SK-N-SH (cell line): ENCODE measurements at places on chromosomes 3 and 15.

DNA sequence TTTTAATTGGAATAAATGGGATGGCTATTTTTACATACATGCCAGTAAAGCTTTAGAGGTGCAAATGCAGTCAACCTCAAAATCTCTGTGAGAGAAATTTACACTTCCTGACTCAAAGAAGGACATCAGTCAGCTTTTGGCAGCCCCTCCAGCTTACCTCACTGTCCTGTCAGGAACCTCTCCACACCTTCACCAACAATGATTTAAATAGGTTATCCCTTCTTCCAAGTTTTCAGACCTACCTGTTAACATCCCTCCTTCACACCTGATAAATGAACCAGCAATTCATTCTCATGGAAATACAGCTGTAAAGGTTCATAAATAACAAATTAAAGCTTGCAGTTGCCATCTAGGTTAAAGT is 286.1 kb downstream of the SHOX2 start:
- DNase-seq, result no peak

GRCh38 chr3:59990915-59991314 is 941.1 kb upstream of the CFAP20DC start:
- DNase-seq, result no peak

DNA sequence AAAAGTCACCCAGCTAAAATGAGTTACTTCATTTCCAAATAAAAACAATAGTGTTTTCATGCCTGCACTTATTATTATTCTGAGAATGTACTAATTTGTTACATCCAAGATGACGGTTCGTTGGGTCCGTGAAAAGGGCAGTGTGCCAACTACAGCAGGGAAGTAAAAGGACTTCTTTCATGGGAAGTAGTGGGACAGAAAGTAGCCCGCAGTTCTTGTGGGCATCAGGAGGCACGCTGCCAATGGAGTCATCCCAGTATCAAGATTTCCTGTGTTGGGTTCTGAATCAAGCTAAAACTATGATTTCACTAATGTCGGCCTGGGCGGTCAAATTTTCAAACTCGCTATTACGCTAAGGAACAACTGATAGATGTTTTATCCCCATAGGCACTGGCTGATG is 254.5 kb upstream of the SOX2 start:
- no peak for DNase-seq

GRCh38 chr3:194833114-194833910 is 147.6 kb downstream of the FAM43A start:
- DNase-seq, result no peak

GRCh38 chr3:47652142-47652541 is 73.5 kb upstream of the CSPG5 start:
- no peak for DNase-seq

- no peak for DNase-seq
Measured at GRCh38 chr3:30962084-30962483, 67.6 kb upstream of the GADL1 start.

GRCh38 chr15:66156310-66156975 is 97.1 kb downstream of the MEGF11 start:
- DNase-seq, result no peak

DNA sequence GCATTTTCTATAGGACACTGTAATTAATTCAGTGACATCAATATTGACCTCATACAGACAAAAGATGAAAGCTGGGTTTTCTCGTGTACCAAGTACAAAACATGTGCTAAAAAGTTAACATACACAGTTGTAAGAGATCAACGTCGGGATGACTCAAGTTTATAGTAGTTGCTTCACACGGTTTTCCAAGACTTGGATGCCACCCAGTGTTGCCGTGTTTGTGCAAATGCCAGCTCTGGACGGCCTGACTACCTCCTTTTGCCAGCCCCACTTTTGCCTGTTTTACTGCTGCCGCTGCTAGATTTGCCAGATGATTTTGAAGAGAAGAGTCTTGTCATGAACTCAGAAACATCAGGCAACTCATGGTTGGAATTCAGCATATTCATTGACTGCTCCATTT is 17.6 kb downstream of the EMC7 start:
- DNase-seq, result no peak

DNA sequence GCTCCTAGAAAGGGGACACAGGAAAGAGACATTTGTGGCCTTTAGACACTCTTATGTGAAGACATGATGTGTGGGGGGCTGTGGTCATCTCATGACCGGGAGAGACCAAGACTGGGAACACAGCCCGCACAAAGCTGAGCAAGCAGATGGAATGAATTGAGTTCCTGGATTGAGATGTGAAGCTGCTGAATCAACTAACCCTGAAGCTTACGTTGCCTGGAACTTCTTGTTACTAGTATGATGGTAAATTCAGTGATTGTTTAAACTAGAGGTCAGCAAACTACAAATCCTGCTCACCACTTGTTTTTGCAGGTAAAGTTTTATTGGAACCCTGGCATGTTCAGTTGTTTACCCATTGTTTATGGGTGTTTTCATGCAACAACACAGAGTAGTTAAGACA is 83.4 kb upstream of the BHLHE40 start:
- no peak for DNase-seq

GRCh38 chr3:179716811-179717210 is 64.0 kb downstream of the USP13 start:
- DNase-seq, result no peak

DNA sequence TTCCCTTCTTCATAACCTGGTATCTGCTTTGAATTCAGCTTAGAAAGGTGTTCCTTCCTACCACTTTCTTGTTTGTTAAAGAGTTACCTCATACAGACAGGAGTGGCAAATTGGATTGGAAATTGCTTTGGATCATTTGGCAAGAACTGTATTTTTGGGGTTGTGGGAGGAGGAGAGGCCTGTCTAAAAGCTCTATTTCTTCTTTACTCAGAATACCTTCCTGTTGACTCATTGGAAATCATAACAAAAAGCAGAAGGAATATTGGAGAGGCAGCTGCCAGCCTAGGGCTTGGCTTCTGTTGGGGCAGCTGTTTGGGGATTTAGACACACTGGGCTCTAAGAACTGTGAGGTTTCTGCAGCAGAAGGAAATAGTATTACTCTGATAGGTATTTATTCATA is 14.2 kb downstream of the IQGAP1 start:
- DNase-seq, result no peak

GRCh38 chr15:63999177-63999576 is 47.1 kb downstream of the DAPK2 start:
- no peak for DNase-seq

- DNase-seq, result no peak
Measured at GRCh38 chr3:49804141-49805041, 1.3 kb downstream of the INKA1 start.

- DNase-seq, result no peak
Measured at GRCh38 chr15:68305420-68305871, 27.9 kb downstream of the FEM1B start.

- no peak for DNase-seq
Measured at GRCh38 chr15:41605566-41605965, 46.6 kb downstream of the TYRO3 start.

- peak; percentile 41 for DNase-seq
Measured at GRCh38 chr3:126034481-126035361, 49.2 kb downstream of the SLC41A3 start.

DNA sequence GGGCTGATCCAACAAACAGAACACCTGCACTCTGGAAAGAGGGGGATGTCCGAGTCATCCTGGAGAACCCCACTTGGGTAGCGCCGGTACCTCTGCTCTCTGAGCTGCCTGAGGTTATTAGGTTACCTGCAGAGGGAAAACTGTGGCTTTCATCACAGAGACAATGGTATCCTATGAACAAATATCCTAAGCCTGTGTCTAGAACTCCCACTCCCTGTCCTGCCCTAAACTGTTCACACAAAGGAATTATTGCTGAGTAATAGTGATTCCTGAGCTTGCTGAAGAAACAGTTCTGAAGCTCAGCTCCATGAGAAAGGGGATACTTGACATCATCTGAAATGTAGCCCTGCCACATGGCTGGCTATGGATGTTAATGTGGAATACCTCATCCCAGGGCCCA is 31.9 kb upstream of the WNT5A start:
- no peak for DNase-seq

- DNase-seq, result no peak
Measured at GRCh38 chr15:56180851-56181250, 62.8 kb downstream of the RFX7 start.

DNA sequence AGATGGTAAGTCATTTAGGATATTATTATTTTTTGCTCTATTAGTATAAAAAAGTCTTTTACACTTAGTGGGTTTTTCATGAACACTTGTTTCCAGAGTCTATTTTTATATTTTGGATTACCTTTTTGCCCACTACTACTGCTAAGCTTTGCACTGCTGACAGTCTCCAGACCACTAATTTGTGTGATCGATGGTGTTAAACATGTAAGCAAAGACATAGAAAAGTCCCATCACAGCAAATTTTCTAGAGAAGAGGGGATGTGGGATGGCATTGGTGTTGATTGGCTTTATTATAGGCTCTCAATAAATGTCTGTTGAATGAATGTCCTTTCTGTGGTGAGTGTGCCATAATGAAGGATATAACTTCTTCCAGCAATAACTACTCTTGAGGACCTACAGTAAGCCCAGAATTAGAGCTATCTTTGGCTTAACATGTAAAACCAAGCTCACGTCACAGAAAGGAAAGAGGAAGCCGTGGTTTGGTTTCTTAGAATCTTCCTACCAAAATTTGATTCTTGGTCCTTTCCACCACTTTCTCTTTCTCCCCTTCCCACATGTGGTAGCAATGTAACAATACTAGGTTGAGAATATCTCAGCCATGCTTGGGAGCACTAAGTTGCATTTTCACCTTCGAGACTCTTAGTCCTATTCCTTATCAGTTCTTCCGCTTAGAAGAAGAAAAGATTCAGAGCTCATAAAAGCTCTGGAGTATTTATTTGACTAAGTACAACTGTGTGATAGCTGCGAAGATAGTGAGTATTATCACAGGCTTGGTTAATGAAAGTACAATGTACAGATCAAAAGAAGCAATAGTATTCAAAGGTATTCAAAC is 90.6 kb upstream of the UMPS start:
- no peak for DNase-seq

DNA sequence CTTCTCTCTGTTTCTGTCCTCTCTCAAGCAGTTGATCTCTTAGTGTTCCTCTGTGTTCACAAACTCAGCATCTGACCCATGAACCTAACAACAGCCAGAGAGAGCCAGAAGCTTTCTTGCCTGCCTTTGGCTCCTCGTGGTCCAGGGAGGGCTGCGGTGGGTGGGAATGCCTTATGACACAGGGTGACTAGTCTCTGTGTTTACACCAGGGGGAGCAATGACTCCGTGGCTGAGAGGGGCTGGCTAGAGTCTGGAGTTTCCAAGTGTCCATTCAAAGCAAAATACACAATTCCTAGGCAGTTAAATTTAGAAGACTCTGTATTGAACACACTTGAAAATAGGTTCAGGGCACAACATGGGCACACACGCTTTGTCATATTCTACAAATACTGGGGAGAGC is 370.0 kb upstream of the FRG2C start:
- peak; percentile 78 for DNase-seq

DNA sequence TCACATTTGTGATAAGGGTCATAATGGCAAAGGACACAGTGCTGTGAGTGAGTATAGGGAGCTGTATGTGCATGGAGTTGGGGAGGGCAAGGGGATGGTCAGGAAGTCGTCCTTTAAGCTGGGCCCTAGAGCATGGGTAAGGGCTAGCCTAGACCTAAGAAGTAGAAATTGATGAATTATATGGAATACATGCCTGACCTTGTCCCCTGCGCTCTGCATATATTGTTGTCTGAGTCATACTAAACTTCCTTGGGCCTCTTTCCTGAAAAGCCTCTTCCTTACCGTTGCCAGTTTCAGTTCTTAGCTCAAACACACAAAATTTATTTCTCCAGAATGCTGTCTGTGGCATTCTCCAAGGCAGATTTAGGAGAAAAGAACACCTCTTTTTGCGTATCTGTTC is 4.6 kb downstream of the SNRK start:
- no peak for DNase-seq

- no peak for DNase-seq
Measured at GRCh38 chr3:73143401-73143800, 81.9 kb downstream of the EBLN2 start.

GRCh38 chr15:31214864-31215489 is 111.7 kb upstream of the KLF13 start:
- no peak for DNase-seq

- DNase-seq, result no peak
Measured at GRCh38 chr15:95142531-95142930, 911.2 kb downstream of the MCTP2 start.

GRCh38 chr3:10389339-10389738 is 68.4 kb upstream of the SEC13 start:
- no peak for DNase-seq

GRCh38 chr3:172140499-172141391 is 101.4 kb downstream of the FNDC3B start:
- DNase-seq, result no peak

- DNase-seq, result no peak
Measured at GRCh38 chr15:90787881-90788280, 70.7 kb downstream of the BLM start.

DNA sequence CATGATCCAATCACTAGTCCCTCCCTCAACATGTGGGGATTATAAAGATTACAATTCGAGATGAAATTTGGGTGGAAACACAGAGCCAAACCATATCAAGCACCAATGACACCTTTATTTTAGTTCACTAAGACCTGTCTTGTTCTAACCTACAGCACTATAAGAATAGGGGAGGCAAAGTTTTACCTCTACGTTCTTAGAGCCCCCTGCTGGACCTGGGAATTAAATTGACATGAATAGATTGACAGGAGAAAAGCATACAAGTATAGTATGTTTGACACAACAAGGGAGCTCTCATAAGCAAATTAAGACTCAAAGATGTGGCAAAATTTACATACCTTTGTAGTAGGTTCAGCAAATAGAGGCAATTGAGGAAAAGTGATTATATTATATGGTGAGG is 974.4 kb upstream of the ALCAM start:
- no peak for DNase-seq

DNA sequence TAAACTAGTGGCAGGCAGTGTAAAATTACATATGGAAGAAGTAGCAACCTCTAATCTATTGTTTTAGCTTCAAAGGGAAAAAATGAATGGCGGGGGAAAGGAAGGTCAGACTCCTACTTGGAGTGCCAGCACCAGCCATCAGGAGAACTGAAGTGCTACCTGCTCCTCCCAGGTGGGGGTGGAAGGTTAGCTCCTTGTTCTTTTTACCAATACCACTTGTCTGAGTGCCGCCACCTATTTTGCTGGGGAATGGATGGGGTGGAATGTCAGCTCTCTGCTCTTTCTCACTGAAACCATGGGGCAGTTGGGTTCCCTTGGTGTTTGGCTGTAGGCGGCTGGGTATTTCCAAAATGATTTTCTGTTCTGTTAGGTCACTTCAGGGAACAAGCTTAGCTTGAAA is 428.7 kb upstream of the EPHA3 start:
- DNase-seq, result no peak

DNA sequence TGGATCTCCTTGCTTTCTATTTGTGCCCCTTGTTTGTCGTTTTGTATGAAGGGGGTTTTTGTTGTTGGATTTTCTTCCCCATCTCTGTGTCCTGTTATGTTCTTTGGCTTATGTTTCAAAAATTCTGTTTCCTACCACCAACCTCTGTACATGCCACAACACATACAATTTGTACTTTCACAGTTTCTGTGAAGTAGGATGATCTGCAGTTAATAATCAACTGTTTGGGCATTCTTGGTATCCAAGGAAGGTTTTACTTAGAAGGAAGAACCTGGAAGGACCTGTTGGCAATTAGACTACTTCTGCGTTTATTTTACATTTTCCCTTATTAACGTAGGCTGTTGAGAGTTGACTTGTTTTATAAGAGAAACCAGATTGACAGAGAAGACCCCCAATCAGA is 8.3 kb downstream of the SETD5 start:
- no peak for DNase-seq

GRCh38 chr3:60064210-60065178 is 1014.7 kb upstream of the CFAP20DC start:
- no peak for DNase-seq
